ENCODE measurements at places on chromosomes 4 and X.

DNA sequence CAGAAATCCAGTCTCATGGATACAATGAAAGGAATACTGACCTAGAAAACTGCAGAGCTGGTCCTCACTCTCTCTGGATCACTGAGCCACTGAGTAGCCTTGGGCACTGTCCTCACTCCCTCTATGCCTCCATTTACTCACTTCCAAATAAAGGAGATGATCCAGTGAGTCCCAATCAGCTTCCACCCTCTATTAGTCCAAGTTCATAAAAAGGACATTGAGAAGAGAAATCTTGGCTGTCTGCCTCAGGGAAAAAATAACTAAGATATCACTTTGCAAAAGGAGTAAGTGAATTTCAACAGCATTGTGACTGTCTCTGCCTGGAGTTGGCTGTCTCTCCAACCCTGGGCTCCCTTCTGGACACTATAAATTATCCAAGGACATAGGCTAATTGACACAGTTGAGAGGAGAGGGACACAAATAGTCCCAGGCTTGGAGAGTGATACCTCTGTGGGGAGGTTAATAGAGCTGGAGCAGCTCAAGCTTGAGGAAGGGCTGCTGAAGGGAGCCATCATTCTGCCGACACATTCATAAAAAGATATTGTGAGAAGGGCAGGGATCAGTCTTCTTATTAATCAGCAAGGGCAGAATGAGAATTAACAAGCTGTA lies 572.3 kb downstream of the RAB28 start:
- DNase-seq, result no peak

- no peak for DNase-seq
Observed at GRCh38 chr4:168659741-168660465, 163.1 kb downstream of the PALLD start.

- no peak for DNase-seq
Observed at GRCh38 chr4:38716256-38716655, 52.3 kb downstream of the KLF3 start.

DNA sequence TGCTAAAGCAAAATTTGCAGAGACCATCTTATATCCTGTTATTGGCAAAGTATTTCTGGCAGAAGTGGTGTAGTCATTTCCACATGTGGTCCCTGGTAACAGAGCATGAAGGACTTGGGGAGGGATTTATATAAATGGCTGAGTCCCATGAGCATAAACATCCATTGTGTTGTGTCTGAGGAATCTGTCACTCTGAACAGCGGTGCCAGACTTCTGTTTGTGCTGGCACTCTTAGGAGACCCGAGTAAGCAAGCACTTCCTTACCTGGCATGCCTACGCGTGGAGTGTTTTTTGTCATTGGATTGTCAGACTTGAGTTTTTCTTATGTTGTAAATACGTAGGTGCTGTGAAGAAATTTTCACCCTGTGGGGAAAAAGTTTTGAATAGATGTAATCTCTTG lies 285.9 kb downstream of the ARHGAP10 start:
- no peak for DNase-seq

- DNase-seq, result no peak
Observed at GRCh38 chrX:25067271-25068172, 51.8 kb upstream of the ARX start.

DNA sequence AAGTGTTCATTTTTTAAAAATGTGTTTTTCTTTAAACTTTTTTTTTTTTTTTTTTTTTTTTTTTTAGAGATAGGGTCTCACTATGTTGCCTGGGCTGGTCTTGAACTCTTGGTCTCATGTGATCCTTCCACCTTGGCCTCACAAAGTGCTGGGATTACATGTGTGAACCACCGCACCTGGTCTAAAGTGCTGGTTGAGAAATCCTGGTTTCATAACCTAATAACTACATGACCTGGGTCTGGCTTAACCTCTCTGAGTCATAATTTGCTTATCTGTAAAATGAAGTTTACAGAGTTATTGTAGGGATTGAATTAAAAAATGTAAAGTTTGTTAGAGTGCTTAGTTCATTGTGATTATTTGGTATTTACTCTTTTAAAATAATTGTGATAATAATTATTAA lies 5.2 kb downstream of the HSD17B13 start:
- DNase-seq, result no peak
